ENCODE measurements at places on chromosomes 12 and 14.

DNA sequence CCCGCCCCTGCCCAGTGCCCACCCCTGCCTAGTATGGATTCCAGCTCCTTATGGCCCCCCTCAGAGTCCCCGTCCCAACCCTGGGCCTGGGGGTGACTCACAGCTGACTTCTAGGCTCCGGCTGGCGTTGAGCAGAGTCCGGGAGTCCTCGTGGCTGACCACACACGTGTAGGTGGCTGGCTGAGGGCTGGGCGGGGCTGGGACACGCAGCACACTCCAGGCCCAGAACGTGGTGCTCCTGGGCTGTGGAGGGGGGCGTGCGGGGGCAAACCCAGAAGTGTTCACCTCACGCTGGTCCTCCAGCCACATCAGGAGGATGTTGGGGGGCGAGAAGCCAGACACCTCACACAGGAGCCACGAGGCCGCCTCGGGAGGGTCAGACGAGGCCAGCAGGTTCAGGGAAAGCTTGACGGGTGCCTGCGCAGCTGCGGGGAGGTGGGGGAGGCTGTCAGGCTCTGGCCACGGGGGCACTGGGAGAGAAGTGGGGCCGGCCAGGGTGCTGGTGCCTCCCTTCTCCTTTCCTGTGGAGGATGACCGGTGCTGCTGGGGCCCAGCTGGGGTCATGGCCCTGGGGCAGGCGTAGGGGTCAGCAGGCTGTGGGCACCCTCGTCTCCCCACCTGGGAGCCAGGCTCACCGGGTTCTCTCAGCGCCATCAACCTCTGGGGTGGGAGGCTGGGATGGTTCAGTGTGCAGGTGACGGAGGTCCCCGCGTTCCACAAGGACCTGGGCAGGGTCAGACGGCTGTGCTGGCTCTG is 314.1 kb downstream of the TMEM121 start:
- no peak for DNase-seq

- DNase-seq: no peak
These were observed 13.2 kb downstream of the BAZ2A start for GRCh38 chr12:56616925-56617324.

GRCh38 chr12:8483079-8483478 is 27.3 kb downstream of the CLEC6A start:
- no peak for DNase-seq

- no peak for DNase-seq
These were observed 119.2 kb downstream of the PDE3A start for GRCh38 chr12:20487519-20487918.
